Activated T-cell treated with anti-CD3 and anti-CD28 coated beads, Interleukin-2, amount 50 U/mL, for 72 hours (primary cell): ENCODE measurements at places on chromosomes 5 and 9. TPM values are rescaled to one million over a fixed set of nuclear protein-coding genes. Genes with fewer than 3 reads are reported as not detected.
A peak's percentile ranks its signal among the peaks of the same experiment; 100 is the strongest.

DNA sequence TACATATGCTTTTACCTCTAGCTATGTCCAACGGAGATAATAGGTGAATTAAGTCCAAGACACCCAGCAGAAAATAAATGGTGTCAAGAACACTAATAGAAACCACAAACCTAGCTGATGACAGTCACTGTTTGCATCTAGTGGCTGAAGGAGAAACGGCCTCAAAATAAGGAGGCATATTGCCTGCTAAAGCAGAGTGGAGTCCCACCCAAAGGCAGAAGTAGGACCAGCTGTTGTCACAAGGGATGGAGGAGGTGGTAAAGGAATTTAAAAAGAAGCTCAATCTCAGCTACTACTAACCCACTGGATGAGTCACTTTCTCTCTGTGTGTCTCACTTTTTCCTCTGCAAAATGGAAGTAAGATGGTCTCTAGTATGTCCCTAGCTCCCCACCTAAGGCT is 224.3 kb downstream of the GRIA1 start:
- no peak overlapping the region for H3K4me3 ChIP-seq
- no peaks in the 10 kb centered on the region for H3K36me3 ChIP-seq
- no peak for DNase-seq
- no peaks in the 10 kb centered on the region for H3K27me3 ChIP-seq
- no peaks in the 10 kb centered on the region for H3K4me1 ChIP-seq

DNA sequence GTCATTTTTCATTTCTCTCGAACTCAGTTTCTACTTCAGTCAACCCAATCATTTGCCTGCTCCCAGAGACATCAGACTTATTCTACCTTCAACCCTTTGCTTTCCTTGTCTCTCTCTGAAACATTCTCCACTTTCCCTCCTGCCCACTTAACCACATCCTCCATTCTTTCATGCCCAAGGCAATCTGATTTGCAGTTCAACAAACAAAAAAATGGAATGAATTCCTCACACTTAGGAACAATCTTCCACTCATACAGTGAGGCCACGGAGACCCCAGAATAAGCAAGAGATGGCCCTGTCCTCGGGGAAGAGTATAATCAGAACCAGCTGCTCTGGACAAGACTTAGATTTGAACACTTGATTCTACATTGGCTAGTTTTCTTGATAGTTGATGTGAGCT is 180.5 kb downstream of the RFK start:
- no peaks in the 10 kb centered on the region for H3K36me3 ChIP-seq
- H3K4me1 ChIP-seq: peaks cover 7% of the 10 kb centered on the region
- no peak overlapping the region for H3K4me3 ChIP-seq
- no peak overlapping the region for H3K27ac ChIP-seq
- DNase-seq: no peak

- H3K36me3 ChIP-seq: no peaks in the 10 kb centered on the region
- no peaks in the 10 kb centered on the region for H3K4me1 ChIP-seq
- DNase-seq: no peak
- H3K4me3 ChIP-seq: no peak overlapping the region
- H3K27me3 ChIP-seq: no peaks in the 10 kb centered on the region
- no peak overlapping the region for H3K27ac ChIP-seq
These were observed 24.8 kb downstream of the TGFBI start for GRCh38 chr5:136053336-136054141.

DNA sequence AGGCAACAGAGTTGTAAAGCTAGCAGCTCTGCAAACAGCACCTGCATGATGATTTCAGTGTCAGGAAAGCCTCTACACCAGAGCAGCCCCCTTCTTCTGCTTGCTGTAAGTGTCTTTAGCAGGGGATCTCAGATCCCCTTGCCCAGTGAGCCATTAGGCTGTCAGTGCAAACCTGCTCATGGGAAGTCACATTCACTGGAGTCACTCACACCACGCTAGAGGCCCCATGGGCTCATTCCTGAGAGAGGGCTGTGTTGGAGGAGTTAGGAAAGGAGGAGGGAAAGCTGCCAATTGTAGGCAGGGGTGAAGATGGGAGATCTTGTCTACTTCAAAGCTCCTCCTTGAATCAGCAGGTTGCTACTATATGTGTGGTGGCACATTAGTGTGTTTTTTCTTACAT is 275.2 kb downstream of the SMARCA2 start:
- no peak overlapping the region for H3K27ac ChIP-seq
- H3K36me3 ChIP-seq: no peaks in the 10 kb centered on the region
- H3K27me3 ChIP-seq: peaks cover 29% of the 10 kb centered on the region
- H3K4me3 ChIP-seq: no peak overlapping the region
- no peaks in the 10 kb centered on the region for H3K4me1 ChIP-seq
- DNase-seq: no peak

- DNase-seq: no peak
- no peaks in the 10 kb centered on the region for H3K4me1 ChIP-seq
- H3K27me3 ChIP-seq: no peaks in the 10 kb centered on the region
- H3K36me3 ChIP-seq: no peaks in the 10 kb centered on the region
- no peak overlapping the region for H3K4me3 ChIP-seq
These were observed 103.0 kb downstream of the SPATA31D1 start for GRCh38 chr9:82091610-82092009.

DNA sequence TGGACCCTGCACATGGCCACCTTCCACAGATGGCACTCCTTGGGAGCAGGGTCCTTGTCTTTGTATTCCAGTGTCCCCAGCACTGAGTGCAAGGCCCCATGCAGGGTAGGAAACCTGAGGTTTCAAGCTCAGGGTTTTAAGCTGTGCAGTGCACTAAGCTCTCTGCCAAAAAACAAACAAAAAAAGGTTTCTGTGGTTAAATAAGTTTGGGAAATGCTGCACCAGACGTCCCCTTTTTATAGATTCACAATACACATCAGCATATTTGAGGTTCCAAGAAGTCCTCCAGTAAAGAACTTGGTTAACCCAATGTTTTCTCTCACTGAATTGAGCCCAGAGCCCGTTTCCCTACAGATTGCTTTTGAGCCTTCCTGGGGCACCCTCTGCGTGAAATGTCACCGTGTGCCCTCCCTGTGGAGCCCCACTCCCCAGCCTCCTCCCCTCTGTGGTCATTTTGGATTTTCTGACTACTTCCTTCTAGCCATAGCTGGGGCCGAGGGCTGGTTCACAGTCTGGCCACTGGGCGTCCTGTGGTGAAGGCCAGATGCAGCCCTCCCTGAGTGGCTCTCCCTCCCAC is 17.1 kb downstream of the DELE1 start:
- no peak for DNase-seq
- no peaks in the 10 kb centered on the region for H3K27me3 ChIP-seq
- no peak overlapping the region for H3K27ac ChIP-seq
- no peaks in the 10 kb centered on the region for H3K4me1 ChIP-seq
- no peak overlapping the region for H3K4me3 ChIP-seq

DNA sequence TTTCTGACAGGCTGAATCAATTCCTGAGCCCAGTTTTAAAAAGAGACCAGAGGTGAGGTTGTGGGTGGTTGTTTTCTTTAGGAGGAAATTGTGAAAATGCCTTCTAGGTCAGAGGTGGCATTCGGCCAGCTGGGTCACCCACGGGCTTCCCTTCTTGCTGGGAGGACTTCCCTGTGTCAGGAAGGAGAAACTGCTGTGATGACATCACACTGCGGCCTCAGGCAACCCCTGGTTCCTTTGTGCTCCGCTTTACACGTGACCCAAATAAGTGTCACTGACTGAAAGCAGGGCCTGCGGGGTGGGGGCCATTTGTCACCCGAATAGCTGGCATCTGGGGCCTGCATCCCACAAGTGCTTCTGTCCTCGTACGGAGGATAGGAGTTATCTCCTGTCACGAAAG is 39.7 kb downstream of the FABP6 start:
- no peaks in the 10 kb centered on the region for H3K36me3 ChIP-seq
- no peak overlapping the region for H3K27ac ChIP-seq
- H3K4me3 ChIP-seq: no peak overlapping the region
- H3K4me1 ChIP-seq: peaks cover 4% of the 10 kb centered on the region

DNA sequence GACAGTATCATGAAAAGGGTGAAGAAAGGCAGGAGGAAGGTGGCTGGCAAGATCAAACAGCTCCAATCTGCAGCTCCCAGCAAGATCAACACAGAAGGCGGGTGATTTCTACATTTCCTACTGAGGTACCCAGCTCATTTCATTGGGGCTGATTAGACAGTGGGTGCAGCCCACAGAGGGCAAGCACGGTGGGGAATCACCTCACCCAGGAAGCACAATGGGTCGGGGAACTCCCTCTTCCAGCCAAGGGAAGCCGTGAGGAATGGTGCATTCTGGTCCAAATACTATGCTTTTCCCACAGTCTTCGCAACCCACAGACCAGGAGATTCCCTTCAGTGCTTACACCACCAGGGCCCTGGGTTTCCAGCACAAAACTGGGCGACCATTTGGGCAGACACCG is 66.8 kb downstream of the CAMSAP1 start:
- no peak overlapping the region for H3K4me3 ChIP-seq
- H3K4me1 ChIP-seq: peaks cover 12% of the 10 kb centered on the region
- H3K27ac ChIP-seq: no peak overlapping the region

- no peak overlapping the region for H3K27ac ChIP-seq
- no peaks in the 10 kb centered on the region for H3K4me1 ChIP-seq
- H3K27me3 ChIP-seq: no peaks in the 10 kb centered on the region
- DNase-seq: no peak
These were observed 9.2 kb upstream of the LRRC14B start for GRCh38 chr5:182126-182525.

DNA sequence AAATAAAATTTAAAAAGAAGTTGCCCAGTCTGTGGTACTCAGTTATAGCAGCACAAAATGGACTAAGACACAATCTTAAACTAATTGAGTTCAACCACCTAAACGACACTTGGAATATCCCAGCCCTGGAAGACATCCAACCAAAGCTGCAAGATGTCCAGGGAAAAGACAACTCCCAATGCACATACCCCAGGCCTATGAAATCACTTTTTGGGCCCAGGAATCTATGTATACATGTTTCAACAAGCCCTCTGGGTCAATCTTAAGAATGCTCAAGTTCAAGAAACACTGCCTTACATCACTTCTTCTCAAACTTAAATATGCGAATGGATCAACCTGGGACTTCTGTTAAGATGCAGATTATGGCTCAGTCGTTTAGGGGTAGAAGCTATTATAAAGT is 148.6 kb downstream of the ELAVL2 start:
- no peaks in the 10 kb centered on the region for H3K36me3 ChIP-seq
- no peak for DNase-seq
- no peak overlapping the region for H3K27ac ChIP-seq
- H3K4me3 ChIP-seq: no peak overlapping the region
- no peaks in the 10 kb centered on the region for H3K27me3 ChIP-seq
- H3K4me1 ChIP-seq: no peaks in the 10 kb centered on the region

DNA sequence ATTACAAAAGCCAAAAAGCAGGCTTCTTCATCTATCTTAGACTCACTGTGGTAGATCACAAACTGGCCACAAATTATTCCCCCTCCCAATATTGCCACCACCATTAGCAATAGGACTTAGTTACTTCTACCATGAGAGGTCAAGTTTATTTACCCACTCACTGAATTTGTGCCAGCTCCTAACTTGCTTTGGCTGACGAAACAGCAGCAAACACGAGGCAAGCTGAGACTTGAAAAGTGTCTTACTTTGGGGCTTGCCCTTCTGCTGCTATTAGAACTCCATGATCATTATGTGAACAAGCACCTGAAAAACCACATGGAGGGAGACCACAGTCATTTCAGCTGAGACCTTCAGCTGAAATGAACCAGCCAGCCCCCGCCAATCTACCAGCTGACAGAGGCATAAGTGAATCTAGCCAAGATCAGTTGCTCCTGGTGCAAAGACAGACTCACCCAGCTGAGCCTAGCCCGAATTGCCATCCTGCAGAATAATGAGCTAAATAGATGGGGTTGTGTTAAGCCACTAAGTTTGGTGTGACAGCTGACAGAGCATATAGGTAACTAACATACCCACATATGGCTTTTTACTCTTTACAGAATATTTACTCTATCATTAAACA is 5.7 kb downstream of the WDR41 start:
- H3K36me3 ChIP-seq: peaks cover 4% of the 10 kb centered on the region
- no peak overlapping the region for H3K4me3 ChIP-seq
- H3K27me3 ChIP-seq: no peaks in the 10 kb centered on the region
- peaks cover 22% of the 10 kb centered on the region for H3K4me1 ChIP-seq
- DNase-seq: no peak

DNA sequence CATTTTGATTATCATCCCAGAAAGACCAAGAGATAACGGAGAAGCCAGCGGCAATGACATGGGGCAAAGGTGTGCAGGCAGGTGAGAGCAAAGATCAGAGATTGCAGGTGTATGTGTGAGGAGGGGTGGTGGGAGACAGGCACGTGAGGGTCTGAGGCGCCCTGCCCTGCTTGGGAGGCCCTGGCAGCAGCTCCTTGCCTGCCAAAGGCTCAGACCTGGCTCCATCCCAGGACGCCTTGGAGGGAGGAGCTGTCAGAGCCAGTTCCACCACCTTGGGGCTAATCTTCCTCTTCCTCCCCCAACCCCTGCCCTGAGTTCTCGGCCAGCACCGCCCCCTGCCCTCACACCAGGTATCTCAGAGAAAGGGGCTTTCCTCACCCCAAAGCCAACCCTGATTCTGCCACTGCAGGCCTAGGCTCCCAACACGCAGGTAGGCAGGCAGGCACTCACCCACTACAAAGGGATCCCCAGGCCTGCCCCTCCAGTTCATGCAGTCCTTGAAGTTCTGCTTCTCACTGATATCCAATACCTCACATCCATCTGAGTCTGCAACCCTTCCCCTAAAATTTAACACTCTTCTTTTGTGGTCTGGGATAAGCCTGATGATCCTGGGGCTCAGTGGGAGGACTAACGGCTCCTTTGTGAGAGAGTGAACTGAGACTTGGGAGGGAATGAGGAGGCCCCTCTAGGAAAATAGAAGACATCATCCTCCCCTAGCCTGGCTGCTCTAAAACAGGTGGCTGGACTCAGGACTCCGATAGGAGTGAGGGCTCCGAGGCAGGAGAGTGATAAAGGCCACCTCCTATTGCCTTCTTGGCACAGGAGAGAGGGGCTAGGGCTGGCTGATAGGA is 1.8 kb downstream of the AQP3 start:
- H3K36me3 ChIP-seq: no peaks in the 10 kb centered on the region
- peak overlapping the region; percentile 93 for H3K4me3 ChIP-seq
- DNase-seq: peak; percentile 24
- no peaks in the 10 kb centered on the region for H3K27me3 ChIP-seq
- H3K4me1 ChIP-seq: peaks cover 41% of the 10 kb centered on the region
- H3K27ac ChIP-seq: peak overlapping the region; percentile 47

GRCh38 chr5:72255670-72256069 is 64.4 kb downstream of the MRPS27 start:
- H3K27me3 ChIP-seq: no peaks in the 10 kb centered on the region
- no peak overlapping the region for H3K4me3 ChIP-seq
- no peak for DNase-seq
- H3K27ac ChIP-seq: peak overlapping the region; percentile 28
- H3K36me3 ChIP-seq: peaks cover 9% of the 10 kb centered on the region

The LCN10 gene
- 0.70 TPM for total RNA-seq

The SPATA31E1 gene
- not detected for total RNA-seq

The SPINK7 gene
- not detected for total RNA-seq

The SPINK4 gene
- not detected for total RNA-seq

The MAP3K1 gene
- 21.4 TPM for total RNA-seq

The GAS1 gene
- 0.12 TPM for total RNA-seq

The HTR1A gene
- not detected for total RNA-seq

The CHSY3 gene
- total RNA-seq: not detected

The IL33 gene
- not detected for total RNA-seq

The FAM151B gene
- total RNA-seq: not detected

The STK32A gene
- total RNA-seq: not detected

The CCDC192 gene
- not detected for total RNA-seq

The ANKRD34B gene
- total RNA-seq: not detected
